ENCODE measurements at places on chromosomes 7 and 10.

GRCh38 chr10:4266416-4267085 lies 481.5 kb upstream of the KLF6 start:
- DNase-seq, result no peak

DNA sequence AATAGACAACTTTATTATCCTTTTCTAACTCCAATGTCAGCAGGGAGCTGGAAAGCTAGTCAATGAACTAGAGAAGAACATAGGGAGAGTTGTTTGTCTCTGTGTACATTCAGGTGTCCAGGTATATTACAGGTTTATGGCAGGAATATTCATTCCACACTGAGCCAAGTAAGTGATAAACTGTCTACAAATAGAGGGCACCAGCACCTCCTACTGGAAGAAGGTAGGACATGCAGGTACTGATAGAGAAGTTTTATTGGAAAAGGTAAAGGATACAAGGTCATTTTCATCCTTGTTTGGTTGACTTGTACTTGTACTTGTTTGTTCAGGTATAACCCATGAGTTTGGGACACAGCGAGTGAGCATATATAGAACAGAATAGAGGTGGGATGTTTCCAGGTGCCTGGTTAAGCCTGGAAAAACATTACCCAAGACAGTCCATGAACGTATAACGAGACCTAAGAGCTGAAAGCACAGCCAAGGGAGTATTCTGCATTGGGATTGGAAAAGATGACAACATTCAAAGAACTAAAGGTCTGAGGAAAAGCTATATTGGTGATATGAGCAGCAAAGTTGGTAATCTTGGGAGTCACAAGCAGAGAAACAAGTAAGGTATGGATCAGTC lies 61.4 kb upstream of the PPP1R3C start:
- peak; percentile 5 for DNase-seq

DNA sequence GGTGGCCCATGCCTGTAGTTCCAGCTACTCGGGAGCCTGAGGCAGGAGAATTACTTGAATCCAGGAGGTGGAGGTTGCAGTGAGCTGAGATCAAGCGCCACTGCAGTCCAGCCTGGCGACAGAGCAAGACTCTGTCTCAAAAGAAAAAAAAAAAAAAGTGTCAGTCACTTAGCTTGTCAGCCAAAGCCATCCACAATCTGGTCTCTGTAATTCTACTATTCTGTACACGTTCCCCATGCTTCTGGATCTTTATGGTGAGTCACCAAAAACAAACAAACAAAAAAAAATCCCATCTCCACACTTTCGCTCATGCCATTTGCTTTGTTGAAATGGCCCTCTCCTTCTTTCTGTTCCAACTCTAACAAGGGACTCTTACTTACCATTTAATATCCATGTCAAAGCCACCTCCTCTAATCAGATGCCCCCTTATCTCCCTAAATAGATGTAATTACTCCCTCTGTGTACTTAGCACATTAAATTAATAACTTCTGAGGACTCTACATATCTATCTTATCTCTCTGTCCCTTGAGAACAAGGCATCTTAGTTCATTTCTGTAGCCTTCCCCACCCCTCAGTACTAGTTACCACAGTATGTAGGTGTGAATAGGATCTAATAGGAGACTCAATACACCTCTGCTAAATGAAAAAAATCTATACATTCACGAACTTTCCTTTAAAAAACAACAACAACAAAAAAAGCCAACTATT lies 128.4 kb downstream of the ELMO1 start:
- DNase-seq, result no peak

- no peak for DNase-seq
Measured at GRCh38 chr7:107080099-107080505, 35.6 kb downstream of the PRKAR2B start.

GRCh38 chr7:117478836-117479224 lies 995 bp upstream of the CFTR start:
- no peak for DNase-seq

GRCh38 chr7:68787566-68787965 lies 810.7 kb upstream of the AUTS2 start:
- no peak for DNase-seq

DNA sequence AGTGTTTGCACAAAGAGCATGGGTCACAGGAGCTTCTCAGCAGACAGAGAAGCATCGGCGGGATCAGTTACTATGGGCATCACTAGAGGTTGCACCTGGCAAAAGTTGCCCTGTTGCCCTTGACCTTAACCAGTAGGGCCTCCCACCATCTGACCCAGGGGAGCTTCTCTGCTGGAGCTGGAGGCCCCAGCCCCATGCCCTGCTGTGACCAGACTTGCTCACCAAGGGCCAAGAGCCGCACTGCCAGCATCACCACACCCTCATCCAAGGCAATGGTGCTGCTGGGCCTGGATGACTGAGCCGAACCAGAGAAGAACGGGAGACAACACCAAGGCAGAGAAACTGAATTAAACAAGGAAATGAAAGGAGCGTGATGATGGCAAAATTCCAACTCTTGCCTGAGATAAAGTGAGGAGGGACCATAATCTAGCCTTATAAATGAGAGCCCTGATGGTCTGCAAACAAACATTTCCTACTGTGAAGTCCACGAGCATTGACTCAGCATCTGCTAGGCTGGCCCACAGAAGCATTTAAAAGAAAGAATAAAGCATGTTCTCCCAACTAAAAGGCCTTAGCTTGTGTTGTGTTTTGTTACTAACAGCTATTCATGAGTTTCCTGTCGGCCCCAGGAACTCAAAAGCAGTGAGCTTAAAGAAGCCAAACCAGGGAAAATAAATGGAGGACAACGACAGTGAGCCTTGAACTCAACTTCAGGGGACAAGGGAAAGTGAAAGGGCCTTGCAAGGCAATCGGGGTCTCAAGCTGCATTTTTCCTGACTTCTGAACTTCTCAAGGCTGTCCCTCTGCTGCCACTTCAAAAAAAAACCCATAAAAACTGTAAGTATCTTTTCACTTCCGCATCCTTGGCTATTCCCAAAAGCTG lies 60.4 kb downstream of the AFAP1L2 start:
- no peak for DNase-seq

DNA sequence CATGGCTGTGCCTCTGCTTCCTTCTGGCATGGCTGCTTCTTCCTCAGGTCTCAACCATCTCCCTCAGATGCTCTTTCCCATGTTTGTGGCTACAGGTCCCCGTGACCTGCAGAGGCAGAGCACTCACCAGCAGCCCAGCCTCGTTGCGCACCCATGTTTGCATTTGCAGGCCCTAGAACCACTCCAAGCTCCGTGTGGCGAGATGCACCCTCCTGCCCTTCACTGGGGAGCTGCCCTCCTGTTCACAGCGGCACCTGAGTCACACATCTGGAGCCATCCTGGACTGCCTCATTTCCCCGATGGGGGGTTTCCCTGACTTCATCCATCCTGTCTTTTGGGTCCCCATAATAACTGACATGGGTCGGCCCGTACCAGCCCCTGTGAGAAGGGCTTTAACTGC lies 35.9 kb downstream of the EGFR start:
- no peak for DNase-seq

GRCh38 chr7:117639966-117640365 lies 160.1 kb downstream of the CFTR start:
- DNase-seq, result no peak

GRCh38 chr7:140676306-140676705 lies 3.6 kb downstream of the ADCK2 start:
- no peak for DNase-seq

GRCh38 chr7:954330-955238 lies at the start of gene ADAP1:
TSS of gene ADAP1 (minus strand) at chr7:954680. CDS start at chr7:954477, 203 bp downstream.
- no peak for DNase-seq

GRCh38 chr7:97513326-97513725 lies 218.6 kb upstream of the TAC1 start:
- no peak for DNase-seq

DNA sequence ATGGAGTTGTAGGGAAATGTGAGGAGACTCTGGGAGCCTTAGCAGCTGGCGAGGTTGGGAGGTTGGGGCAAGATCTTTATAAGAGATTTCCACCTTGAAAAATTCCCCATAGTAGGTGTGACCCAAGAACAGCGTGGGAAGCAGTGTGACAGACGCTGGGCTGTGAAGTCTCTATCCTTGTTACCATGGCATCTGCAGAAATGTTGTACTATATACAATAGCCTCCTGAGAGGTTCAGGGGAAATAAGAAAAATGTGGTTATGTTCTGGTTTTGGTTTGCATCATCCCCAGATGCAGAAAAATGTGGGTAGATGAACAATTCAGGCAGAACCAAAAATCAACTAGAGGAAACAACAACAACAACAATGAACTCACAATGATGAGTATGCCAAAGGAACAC lies 498.6 kb downstream of the SH2D4B start:
- no peak for DNase-seq

DNA sequence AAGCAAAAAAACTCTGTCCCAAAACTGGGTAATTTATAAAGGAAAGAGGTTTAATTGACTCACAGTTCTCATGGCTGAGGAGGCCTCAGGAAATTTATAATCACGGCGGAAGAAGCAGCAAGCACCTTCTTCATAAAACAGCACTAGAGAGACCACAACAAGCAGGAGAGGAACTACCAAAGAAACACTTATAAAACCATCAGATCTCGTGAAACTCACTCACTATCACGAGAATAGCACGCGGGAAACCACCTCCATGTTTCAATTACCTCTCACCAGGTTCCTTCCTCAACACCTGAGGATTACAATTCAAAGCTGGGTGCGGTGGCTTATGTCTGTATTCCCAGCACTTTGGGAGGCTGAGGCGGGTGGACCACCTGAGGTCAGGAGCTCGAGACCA lies 48.5 kb downstream of the PDIA4 start:
- no peak for DNase-seq

DNA sequence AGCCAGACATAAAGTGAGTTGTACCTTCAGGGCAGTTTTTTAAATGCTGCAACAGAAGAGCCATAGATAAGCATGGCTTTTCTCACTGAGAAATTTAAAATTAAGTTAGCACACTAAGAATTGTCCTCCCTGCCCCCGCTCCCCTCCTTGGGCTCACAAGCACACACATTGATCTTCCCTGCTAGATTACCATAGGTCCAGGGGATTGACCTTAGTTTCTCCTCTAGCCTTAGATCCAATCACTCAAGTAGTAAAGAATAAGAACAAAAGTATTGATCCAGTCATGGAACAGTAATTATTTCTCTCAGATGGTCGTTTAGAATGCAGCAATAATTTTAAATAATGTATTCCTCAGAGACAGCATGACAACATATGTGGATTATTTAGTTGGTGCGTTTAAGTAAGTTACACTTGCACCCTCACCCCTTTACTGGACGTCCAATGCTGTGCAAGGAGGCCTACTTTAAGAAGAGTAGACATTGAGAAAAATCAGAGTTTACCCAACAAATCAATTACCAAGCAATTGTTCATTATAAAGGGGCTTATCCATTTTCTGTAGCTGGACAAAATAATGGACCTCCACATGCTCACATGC lies 683.5 kb upstream of the GALNT17 start:
- DNase-seq, result no peak

Data from NCI-H187 (cell line).